ENCODE measurements at places on chromosomes 13 and 19.

GRCh38 chr13:51780099-51780498 lies 23.9 kb downstream of the DHRS12 start:
- DNase-seq = no peak

- no peak for DNase-seq
These were observed 9.0 kb upstream of the DIRAS1 start for GRCh38 chr19:2729943-2730818.

- DNase-seq = no peak
These were observed 268.2 kb downstream of the SHISA2 start for GRCh38 chr13:25783601-25784024.

DNA sequence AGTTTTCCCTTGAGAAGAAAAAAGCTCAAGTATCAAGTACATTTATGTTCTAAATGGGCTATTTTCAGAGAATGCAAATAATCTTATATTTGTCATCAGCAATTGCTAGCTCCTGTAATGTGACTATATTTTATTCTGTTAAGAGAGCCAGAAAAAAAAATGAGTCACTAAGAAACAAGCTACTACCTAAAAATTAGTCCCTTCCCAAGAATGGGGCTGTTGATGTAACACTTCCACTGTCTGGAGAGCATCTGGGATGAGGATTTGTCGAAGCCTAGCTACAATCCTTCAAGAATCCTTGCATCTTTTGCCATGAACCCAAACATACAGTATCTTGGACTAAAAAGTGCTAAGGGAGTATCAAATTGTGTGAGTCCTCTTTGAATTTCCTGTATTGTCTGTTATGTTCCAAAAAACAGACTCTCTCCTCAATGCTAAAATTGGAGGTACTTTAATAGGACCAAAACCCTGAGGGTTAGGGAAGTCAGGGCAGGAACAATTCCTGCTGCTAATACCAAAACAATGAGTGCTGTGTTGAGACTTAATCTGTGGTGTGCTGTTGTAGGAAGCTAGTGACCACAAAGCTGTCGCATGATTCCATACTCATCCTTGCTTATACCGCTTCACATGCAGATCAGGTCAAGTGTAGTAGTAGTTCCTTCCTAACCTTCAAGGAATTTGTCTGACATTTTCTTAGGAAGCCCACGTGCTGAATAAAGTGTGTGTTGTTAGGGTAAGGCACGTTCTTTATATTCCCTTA lies 4.9 kb upstream of the ZC3H13 start:
- DNase-seq = no peak

DNA sequence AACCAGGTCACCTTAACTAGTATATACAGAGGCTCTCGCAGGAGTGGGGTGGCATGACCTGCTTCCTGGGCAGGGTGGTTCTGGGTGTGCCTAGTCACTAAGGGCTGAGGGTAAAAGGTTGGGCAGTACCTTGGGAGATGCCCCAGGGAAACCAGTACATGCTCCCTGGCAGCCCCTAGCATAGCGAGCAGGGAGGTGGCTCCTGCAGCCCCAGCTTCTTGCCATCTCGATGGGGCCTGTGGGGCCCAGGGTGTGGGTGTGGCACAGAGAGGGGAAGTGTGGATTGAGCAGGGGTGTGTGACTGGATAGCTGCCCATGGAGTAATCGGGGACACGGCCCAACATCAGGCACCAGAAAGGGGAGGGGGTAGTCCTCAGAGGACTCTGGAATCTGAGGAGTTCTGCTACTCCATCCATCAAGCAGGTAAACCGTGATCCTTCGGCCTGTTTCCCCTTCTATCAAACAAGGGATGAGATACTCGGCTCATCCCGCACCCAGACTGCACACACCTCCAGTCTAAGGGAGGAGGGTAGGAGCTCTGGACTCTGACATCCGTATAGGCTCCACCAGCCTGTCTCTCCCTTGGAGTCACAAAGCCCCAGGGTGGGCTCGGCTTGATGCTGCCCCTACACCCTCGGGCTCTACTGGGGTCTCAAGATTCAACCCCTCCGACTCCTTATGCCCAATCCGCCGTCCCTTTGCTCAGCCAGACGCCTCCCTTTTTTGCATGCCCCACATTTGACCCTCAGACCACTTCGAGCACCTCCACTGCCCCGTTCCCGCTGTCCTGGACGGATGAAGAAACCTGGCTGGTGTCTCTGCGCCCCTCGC lies 1.1 kb downstream of the ZBTB45 start:
- DNase-seq = no peak

GRCh38 chr13:112259511-112259910 lies 116.6 kb upstream of the SPACA7 start:
- DNase-seq = no peak

DNA sequence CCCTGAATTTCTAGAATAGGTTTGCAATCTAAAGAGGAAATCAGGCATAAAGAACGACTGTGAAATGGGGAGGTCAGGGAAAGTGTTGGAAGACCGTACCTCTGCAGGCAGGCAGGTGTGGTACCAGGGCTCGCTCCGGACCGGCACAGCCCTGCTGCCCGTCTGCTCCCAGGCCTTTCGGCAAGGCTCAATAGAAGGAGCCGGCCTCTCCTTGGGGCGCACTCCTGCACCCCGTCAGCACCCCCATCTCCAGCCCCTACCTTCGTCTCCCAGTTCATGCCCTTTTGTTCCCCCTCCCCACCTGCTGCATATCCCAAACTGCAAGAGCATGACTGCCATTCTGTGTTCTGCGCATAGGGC lies 139.8 kb upstream of the SOX1 start:
- no peak for DNase-seq

DNA sequence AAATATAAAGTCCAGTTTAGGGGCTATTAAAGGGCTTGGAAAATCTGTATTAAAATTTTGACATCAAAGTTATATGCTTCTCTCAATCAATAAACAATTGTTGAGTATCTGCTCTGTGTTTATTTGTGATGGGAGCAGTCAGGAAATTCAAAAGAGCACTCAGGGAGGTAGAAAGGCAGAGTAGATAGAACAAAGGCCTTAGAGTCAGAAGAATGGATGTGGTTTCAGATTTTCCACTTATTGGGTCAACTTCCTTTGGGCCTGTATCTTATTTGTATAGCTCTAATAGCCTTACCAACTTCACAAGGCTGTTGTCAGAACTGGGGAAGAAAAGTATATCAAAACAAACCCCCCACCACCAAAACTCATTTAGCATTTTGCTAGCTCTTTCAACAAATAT lies 302.6 kb downstream of the SPRY2 start:
- DNase-seq = no peak

DNA sequence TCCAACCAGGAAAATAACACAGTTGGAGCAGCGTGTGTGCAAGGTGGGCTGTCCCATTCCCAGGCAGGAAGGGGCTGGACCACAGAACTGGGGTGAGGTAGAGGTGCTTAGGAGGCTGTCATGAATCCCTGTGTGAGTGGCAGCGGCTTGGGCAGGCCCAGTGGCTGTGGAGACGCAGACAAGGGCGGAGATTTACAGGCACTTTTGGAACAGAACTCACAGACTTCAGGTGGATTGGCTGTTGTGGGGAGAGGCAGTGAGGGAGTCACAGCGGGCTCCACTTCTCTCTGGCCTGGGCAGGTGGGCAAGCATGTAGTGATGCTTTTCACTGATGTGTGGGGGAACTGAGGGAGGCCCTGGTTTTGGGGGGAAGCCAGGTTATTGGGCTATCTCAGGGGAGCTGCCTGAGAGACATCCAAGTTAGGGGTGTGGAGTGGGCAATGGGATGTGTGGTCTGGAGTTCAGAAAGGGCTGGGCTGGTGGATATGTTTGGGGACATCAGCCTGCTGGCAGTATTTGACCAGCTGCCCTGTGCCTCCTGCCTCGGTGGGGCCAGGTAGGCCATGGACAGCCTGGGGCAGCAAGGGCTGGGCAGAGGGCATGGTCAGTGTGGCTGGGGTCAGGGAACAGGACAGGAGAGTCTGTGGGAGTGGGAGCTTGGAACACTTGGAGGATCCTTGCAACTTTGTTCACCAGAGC lies 27.0 kb upstream of the ZNF492 start:
- DNase-seq = no peak

GRCh38 chr13:74062933-74063332 lies 71.3 kb downstream of the KLF12 start:
- DNase-seq = no peak

GRCh38 chr13:24842549-24843274 lies 78.7 kb downstream of the RNF17 start:
- no peak for DNase-seq

DNA sequence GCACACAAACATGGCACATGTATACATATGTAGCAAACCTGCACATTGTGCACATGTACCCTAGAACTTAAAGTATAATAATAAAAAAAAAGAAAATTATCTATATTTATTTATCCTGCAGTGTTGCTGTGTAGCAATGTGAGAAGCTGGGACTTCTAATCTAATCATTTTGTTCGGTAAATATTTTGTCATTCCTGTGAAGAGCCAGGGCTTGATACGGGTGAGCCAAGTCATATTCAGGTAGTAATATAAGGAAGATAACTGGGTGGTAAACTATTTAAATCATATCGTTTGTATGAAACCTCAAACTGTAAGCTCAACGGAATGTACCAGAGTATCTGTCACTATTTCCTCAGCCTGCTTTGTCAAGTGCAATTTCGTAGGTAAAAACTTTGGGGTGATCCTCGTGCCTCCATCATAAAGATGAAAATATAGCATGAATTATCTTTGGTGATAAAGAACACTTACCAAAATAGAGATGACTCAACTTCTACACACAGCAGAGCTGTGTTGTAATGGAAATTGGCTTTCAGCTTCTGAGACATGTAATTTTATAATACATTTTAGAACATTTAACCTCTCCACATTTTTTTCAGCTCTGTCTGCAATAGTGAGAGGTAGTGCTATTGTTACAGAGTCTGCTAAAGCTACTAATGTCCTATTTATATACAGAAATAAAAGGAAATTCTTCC lies 92.9 kb downstream of the PCDH9 start:
- DNase-seq = no peak

GRCh38 chr19:32748497-32748896 lies 28.9 kb downstream of the TDRD12 start:
- no peak for DNase-seq

DNA sequence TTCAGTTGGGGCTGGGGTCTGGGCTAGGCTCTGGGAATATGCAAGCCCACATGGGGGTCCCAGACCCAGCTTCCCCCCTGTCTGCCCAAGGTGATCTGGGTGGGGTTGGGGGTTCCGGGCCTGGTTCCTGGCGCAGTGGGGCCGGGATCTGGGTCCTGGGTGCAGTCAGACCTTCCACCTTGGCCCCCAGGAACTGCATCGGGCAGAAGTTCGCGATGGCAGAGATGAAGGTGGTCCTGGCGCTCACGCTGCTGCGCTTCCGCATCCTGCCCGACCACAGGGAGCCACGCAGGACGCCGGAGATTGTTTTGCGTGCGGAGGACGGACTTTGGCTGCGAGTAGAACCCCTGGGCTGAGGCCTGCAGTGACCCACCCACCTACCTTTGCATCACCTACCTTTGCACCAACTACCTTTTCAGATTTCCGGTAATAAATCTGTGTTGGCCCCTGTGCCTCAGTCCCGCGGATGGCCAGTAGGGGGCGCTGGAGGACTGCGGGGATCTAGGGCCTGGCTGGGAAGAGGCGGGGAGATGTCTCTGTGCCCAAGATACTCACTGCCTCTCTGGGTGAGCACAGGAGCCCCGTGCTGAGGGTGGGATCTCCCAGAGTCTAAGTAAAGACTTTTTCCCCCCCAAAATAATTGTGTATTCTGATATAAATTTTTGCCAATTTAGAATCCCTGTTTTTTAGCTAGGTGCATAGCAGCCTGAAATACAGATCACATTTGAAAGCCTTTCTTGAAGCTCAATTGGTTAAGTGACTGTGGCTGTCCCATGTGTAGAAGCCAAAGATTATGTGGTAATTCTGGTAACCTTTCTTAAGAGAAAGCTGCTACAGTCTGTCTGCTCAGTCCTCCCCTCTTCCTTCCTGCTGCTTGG lies 11.5 kb upstream of the CYP4F3 start:
- DNase-seq = peak; percentile 81

DNA sequence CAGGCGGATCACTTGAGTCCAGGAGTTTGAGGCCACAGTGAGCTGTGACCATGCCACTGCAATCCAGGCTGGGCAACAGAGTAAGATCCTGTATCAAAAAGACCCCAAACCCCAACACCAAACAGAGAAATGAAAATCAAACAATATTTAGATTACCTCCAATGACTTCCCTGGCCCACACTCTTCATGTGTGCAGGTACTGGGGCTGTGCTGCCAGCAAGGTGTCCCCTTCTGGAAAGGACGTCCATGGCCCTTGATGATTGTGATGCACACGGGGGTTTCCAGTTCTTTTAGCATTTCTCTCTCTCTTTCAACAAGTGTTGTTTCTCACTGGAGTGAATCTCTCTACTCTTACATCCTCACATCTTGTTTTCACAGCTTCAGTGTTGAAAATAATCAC lies 23.7 kb upstream of the LGALS14 start:
- no peak for DNase-seq

- DNase-seq = no peak
These were observed 13.9 kb downstream of the PALM start for GRCh38 chr19:722553-723101.

- DNase-seq = no peak
These were observed 28.4 kb downstream of the UBAC2 start for GRCh38 chr13:99228737-99229691.

DNA sequence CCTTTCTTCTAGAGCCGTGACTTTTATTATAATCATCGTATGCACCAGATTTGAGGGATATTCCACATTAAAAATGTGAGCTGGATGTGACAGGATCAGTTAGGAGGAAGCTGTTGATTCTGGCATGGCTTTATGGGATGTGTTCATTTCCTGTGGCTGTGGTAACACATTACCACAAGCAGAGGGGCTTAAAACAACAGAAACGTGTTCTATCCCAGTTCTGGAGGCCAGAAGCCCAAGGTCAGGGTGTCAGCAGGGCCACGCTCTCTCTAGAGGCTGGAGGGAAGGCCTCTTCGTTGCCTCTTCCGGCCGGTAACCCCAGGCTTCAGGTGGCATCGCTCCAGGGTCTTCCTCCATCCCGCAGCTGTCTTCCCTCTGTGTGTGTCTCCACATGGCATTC lies 14.5 kb downstream of the MED25 start:
- DNase-seq = no peak

DNA sequence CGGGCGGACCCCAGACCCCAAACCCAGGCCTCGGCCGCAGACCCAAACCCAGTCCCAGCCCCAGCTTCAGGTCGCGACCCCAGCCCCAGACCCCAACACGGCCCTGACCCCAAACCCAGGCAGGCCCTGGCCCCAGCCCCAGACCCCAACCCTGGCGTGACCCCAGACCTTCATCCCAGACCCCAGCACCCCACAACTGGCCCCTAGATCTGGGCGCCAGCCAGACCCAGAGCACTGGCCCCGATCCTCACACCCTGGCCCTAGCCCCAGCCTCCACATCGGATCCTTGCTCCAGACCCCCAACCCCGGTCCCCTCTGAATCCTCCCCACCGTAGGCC lies 7.5 kb downstream of the MBD3 start:
- DNase-seq = no peak
